ENCODE measurements at places on chromosomes 1 and 21.

DNA sequence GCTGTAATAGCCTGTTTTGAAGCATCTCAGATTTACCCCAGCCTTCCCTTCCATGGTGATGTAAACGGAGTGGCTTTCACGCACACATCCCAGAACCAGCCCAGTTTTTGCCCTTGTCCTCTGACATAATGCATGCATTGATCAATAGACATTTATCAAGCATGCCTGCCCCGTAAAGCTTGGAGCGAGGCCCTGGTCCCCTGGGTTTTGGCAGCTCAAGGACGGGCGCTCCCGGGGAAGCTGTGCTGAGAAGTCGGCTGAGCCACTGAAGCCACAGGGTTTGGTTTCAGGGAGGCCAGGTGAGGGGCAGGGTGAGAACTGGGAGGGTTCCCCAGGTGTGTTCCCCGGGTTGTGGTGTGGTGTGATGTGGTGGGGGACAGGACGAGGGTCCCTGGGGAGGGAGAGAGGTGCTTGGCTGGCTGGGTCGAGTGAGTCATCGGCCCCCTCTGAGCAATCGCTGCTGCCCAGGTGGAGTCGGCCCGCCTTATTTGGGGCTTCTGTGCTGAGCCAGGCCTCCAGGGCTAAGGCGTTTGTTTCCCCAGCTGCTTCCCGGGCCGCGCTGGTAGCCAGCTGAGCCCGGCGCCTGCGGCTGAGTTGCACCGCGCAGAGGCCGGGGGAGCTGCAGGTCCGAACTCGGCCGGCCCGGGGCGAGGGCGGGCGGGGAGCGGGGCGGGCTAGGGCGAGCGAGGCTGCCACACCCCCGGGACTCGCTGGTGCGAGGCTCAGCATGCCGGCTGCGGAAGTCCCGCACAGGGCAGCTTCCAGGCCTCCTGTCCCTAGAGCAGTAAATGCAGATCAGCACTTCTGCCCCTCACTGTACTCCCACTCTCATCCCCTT is 23.6 kb downstream of the ATP2B4 start:
- peak; percentile 52 for DNase-seq

DNA sequence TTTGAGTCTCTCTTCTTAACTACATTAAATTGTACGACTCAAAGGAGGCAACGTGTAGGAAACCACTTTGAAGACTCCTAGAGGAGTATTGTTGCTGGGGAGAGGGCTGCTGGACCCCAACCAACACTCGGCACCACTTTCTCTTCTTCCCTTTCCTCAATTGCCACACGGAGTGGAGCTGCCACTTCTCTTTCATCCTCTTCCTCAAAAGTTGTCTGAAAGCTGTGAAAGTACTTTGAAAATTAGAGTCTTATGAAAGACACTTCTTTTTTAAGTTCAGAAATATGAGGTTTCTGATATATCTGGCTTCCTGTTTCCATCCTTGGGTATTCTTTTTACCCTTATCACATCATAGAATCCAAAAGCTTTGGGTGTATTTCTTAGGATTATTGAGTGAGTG is 59.5 kb downstream of the MRPS6 start:
- no peak for DNase-seq

- no peak for DNase-seq
Measured at GRCh38 chr1:211975152-211975941, 60.0 kb downstream of the INTS7 start.

DNA sequence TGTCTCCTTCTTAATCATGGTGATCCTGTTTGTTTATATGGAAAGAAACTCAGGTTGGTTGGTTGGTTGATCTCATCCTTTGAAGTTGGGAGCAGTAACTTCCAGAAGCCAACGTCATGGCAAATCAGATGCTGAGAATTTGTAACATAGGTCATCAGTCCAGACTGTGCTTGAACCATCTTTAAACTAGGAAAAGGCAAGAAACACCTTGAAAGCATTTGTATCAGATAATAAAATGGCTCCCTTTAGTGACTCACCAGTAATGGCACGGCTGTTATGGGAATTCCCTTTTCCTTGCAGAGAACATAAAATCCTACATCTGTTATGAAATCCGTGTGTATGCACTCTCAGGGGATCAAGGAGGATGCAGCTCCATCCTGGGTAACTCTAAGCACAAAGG is 58.1 kb downstream of the SERBP1 start:
- DNase-seq, result no peak

DNA sequence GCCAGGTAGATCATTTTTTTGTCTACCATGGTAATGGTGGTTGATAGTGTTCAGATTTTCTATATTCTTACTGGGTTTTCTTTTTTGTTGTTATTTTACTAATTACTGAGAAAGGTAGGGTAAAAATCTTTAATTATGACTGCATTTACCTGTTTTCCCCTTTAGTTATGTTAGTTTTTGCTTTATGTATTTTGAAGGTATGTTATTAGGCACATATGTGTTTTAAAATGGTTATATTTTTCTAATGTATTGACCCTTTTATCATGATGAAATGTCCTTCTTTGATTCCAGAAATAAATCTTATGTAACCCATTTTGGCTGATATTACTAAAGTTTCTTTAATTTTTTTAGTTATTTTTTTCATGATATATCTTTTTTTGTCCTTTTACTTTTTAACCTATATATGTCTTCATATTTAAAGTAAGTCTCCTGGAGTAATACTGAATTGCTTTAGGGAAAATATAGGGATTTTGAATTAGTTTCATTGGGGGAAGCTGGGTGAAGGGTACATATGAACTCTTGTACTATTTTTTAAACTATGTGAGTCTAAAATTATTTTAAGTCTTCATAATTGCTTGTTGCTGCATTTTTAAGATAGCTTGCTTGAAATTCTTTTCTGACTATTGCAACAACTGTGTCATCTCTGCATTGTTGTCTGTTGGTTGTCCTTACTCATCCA is 22.4 kb downstream of the SLC35A3 start:
- DNase-seq, result no peak

DNA sequence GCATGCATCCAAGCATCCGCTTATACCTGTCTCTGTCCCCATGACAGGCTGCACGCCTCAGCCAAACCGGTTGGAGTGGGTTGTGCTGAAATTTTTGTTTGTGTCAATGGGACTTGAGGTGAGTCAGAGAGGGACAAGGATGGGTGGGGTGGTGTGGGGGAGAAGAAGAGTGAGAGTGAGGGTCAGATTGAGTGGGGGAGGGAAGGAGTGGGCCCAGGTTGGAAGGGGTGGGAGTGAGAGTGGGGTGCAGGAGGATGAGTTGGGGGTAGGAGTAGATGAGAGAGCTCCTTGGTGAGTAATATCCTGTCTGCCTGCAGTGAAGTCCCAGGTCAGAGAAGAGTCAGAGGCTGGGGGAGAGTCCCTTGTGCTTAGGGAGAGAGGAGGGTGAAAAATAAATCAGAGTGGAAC is 3.3 kb upstream of the NECTIN4 start:
- DNase-seq, result peak; percentile 48

DNA sequence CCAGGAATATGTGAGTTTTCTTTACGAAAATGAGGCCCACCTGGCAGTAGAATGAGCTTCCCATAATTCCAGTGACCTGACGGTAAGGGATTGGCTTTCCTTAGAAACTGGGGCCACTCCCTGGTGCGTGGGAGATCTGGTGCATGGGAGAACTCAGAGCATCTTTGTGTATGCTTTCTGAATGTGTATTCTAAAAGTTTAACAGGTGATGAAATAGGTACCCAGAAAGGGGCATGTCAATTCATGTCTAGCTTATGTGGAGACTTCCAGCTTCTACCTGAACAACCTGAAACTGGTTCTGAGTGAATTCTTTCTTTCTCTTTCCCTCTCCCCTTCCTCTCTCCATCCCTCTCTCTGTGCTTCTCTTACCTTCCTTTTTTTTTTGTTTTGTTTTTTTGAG is 15.2 kb upstream of the FCRLA start:
- DNase-seq, result no peak

GRCh38 chr1:247638011-247638410 is 32.6 kb downstream of the OR2G3 start:
- no peak for DNase-seq

GRCh38 chr1:52203935-52204625 is 62.2 kb downstream of the ZFYVE9 start:
- DNase-seq, result no peak

Data from activated T-cell treated with anti-CD3 and anti-CD28 coated beads for 4 hours (primary cell).